Stimulated activated CD8-positive, alpha-beta memory T cell treated with anti-CD3 and anti-CD28 coated beads, Interleukin-7, amount 100 ng/mL, for 1 hour (primary cell): ENCODE measurements at places on chromosomes 5 and 9.

DNA sequence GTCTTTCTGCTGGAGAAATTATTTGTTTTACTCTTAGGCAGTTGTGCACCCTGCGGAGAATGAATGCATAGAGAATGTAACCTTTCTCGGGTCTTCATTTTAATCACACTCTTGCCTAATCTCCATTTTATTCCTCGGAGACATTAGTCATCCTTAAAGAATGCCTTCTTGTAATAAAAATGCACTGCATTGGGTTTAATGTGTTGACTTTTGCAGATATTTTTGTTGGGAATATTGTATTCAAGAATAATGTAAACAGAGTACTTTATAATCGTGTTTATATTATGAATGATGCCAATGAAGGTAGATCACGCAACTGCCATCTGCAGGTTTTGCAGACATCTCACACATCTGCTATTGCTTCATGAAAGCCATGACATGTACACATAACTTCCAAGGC, 1093.9 kb upstream of the CDH6 start:
- DNase-seq: no peak

DNA sequence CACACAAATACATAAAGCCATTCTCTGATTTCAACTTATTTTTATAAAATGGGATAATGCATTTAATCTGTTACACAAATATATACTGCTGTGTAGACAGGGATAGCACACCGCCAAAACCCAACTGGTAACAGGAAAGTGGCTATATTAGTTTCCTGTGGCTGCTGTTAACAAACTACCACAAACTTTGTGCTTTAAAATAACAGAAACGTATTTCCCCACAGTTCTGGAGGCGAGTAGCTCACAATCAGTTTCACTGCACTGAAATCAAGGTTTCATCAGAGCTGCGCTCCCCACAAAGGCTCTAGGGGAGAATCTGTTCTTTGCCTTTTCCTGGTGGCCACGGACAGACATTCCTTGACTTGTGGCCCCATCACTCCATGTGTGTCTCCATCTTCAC, 94.0 kb downstream of the MLLT3 start:
- DNase-seq: no peak

DNA sequence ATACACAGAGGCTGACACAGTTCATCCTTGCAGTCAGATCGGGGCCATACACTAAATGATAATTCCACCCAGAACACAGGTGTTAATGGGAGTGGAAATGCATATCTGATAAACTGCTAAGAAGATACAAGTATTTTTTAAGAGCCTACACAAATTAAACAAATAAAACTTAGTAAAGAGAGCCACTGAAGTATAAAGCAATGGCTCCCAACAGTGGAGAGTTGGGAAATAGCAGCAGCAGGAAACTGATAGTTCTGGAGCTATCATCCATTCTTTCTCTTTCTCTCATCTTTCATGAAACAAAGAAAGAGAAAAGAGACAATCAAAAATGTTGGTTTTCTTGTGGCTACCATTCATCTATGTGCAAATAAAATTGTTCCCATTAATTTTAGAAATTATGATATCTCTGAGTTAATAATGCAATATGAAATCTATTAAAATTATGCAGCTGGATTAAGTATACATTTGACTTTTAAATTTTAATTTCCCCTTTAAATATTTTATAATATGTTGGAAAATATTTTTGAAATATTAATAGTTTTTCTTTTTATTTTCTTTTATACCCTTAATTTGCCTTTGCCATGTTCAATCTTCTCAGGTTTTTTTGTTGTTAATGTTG, 120.8 kb downstream of the EMB start:
- DNase-seq: no peak

DNA sequence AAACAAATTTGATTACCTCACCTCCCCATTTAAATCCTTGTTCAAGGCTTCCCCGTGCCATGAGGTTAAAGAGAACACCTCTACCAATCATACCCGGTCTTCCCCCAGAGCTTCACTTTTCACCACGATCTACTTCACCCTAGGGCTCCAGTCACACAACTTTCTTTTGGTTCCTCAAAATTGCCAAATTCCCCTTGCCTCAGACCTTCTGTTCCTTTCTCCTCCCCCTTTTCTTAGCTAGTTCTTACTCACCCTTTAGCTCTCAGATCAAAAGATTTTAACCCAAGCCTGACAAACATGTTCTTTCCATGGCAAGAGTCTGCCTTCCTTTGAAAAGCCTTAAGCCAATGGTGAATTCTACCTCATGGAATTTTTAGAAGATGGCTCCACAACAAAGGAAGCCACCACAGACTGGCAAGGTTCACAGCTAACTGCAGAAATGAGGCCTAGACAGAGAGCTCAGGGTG, 56.7 kb downstream of the MAPKAP1 start:
- no peak for DNase-seq

DNA sequence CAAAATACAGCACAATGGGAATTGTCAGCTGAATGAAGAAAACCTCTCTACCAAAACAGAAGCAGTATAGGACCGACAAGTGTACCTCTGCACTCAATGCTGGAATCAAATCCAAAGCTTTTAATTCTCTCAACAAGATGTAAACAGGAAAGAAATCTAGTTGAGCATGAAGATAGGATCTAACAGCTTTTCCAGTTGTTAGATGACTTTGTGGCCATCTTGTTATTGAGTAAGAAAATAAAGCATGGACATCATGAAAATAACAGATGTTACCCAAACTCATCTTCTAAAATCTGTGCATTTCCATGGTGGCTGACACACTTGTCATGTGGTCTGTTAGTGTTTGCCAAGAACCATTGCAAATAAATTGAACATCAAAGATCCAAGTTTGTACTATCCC, 34.7 kb downstream of the SREK1 start:
- no peak for DNase-seq

- no peak for DNase-seq
Observed at GRCh38 chr9:136537896-136538598, 7.8 kb downstream of the NOTCH1 start.

DNA sequence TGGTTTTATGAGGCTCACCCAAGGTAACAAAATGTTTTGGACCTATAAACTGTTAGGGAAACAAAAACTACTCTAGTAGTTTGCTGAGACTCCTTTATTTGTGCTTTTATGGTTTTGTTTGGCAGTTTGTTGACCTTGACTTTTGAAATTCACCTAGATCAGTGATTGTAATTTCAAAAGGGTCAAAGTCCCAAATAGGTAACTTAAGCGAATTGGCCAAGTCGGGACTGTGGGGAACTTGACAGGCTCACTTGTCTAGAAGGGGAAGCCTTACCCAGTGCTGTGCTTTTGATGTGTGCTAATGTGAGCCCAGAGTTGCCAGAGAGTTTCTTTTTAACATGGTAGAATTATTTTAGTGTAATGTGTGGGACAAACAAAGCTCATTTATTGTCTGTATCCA, 87.2 kb upstream of the SGCD start:
- DNase-seq: no peak

GRCh38 chr5:176726746-176727527, 79.7 kb downstream of the TSPAN17 start:
- peak; percentile 2 for DNase-seq

DNA sequence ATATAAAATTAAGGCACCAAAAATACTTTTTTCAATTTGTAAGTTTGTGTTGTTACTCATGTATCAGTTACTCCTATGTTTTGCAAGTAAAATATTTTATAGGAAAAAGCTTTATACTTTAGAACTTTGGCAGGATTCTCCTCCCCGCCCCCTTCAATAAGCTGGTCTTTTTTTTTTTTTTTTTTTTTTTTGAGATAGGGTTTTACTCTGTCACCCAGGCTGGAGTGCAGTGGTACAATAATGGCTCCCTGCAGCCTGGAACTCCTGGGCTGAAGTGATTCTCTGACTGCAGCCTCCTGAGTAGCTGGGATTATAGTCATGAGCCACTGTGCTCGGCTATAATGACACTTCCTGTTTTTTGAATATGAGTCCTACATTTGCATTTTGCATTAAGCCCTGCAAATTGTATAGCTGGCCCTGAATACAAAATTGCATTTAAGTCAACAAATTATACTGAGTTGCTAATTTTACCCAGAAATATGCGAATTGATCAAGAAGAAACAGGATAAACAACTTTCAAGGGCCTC, 192.9 kb downstream of the PIK3R1 start:
- DNase-seq: no peak

GRCh38 chr9:92324889-92325268, 271 bp downstream of the NOL8 start:
- DNase-seq: no peak

DNA sequence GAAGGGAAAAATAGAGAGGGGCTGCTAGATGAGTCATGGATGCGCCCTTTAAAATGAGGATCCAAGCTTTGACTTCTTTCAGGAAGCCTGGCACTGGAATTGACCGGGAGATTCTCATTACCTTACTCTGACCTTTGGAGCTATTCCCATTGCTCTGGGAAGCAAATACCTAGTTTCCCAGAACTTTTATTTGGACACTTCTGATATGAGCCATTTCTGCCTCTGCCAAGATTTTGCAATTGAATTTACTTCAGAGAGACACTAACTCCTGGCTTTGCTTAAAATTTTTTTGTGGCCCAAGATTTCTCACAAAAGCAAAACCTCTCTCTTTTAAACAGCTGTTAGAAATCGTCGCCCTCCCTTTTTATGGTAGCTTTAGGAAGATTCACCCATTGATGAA, 15.7 kb upstream of the AGXT2 start:
- DNase-seq: no peak

DNA sequence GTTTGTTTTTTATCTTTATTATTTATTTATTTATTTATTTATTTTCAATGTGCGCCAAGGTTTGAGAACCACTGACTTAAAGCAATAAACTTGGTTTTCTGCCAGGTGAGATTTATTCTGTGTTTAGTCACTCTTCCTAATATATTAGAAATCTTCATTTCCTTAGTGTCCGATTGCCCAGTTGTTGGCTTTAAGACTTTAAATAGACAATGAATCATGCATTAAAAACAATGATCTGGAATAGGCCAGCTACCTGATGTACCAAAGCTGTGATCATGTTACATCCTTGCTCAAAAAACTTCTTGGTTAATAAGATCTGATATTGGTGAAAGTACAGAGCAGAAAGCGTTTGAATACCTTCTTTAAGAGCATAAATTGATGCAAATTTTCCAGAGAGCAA, 52.1 kb upstream of the ERBIN start:
- DNase-seq: no peak

DNA sequence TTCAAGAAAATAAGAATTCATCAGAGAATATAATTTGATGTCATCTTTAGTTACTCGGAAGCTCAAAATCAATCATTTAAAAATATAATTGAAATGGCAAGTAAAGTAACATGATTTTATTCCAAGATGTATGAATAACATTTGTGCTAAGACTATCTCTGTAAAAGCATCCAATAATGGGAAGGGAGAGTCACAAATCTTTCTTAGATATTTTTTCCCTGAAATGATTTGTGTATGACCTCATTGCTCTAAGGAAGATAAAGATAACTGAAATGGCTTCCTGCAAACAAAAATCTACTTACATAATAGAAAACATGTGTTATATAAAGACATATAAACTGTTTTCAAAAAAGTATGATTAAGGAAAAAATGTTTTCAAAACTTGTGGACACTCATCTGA, 97.4 kb upstream of the FGF10 start:
- DNase-seq: no peak

DNA sequence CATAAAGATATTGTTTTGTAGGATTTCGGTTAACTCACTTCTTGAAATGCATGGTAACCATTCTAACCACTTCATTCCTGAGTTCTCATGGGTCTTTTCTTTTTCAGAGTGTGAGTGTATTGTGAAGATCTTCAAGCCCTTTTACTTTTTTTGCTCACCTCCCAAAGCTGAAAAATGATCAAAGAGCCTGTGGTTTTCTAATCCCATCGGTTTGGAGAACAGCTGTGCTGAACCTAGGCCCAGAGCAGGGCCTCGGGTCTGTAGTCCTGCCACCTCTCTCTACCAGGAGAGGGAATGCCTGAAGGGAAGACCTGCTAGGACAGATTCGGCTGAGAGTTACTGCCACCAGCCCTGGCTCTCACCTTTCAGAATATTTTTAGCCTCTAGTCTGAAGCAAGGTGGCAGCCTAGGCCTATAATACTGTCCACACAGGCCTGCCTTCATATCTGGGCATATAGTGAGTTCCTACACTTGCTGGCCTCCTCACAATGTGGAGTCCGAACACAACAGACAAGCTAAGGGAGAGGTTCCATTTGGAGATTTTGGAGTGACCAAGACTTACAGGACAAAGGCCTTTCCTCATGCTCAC, 13.8 kb downstream of the RGMB start:
- DNase-seq: no peak

GRCh38 chr5:97751540-97751939, 568.5 kb upstream of the RIOK2 start:
- DNase-seq: no peak

- no peak for DNase-seq
Observed at GRCh38 chr5:137329586-137330296, 169.4 kb downstream of the SPOCK1 start.
